ENCODE measurements at places on chromosomes 12 and 14.

DNA sequence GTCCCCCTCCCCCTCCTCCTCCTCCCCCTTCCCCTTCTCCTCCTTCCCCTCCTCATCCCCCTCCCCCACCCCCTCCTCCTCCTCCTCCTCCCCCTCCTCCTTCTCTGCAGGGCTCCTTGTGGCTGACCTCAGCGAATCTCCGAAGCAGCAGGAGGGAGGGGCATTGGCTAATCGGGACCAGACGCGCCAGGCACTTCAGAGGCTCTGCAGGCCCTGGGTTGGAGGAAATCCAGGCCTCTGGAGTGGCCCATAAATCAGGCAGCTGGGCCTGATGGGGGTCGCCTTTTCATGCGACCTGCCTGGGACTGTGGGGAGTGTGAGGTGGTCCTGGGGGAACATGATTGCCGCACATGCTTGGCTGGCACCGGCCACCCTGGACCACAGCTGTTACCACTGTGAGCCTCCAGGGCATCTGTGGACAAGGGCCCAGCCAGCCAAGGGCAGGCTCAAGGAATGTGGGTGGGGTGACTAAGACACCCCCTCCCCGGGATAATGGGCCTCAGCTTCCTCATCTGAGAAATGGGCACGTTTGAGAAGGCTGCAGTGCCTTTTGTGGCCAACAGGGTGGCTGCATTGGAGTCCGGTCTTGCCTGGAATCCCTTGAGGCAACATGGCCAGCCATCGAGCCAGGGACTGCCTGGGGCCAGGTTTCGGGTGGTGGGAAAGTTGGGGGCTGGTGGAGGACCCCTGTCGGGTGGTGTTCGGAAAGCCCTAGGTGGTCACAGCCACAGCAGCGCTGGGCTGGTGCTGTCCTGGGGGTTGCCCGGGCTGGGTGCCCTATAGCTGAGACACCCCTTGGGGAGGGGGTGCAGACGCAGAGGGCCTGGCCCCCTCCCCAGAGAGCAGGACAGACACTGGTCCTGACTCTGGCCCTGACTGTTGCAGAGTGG, 12.0 kb downstream of the KIF26A start:
- no peak for DNase-seq

DNA sequence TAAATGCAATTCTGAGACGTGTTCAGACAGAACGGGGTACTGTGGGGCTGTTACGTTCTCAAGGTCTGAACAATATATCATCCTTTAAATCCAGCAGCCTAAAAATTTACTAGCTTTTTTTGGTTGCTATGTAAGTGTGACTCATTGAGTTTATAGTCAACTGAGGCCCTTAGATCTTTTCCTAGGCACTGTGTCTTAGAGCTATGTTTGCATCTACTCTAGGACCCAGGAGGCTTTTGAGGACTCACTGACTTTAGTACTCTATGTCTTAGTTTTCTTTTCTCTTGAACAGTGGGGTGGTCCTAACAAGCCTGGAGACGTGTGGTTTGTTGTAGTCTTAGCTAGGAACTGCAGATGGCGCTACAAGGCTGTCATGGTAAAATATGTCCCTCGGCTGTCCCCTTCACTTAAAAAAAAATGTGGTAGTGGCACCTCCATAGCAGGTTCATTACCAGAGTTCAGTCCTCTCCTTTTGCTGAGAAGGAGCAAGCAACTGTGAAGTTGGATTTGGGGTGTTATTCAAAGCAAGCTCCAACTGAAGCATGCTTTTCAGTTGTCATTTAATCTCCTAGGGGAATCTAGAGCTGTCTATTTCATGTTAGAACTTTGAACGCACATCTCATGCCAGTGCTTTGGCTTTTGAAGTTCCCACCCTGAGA, 8.7 kb upstream of the SPATS2 start:
- no peak for DNase-seq

DNA sequence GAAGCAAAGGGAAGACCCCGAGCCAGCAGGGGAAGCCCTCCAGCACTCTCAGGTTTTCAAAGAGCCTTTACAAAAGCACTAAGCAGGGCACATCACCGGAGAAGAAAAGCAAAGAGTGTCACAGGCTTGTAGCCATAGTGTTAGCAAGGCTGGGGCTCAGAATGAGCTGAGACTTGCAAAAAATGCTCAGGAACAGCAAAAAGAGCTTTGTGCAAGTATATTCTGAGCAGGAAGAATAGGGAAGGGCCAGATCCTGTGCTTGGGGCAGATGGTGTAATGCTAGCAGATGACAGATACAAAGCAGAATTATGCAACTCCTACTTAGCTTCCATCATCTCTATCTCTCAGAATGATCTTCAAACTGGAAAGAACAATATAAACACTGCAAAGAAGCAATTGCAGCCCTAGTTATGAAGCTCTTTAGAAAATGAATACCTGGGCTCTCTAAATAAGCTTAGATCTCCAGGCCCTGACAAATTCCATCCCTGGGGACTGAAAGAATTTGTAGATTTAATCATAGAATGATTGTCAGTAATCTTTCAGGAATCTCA, 23.7 kb upstream of the PARP11 start:
- no peak for DNase-seq

DNA sequence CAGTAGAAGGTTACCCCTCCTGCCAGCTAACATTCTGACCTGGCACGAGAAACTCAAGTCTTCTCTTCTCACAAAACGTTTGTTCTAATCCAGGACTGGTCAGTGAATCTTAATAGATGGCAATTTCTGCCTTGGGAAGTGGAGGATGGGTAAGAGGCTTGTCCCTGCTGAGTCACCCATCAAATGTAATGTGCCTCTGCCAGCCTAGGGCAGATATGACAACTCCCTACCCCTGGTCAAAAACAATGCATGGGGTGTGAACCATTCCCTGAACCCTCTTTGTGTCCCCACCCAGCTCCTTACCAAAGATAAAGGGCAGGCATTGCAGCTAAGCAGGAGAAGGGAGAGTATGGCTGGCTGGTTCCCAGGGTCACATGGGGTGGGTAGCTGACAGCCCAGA, 1052.9 kb downstream of the GALC start:
- DNase-seq: no peak

GRCh38 chr12:40525054-40525453, 167.2 kb upstream of the CNTN1 start:
- no peak for DNase-seq

- DNase-seq: no peak
Measured at GRCh38 chr12:55795950-55796349, 21.6 kb downstream of the SARNP start.

- DNase-seq: no peak
Measured at GRCh38 chr14:39025250-39025809, 77.7 kb downstream of the SEC23A start.

GRCh38 chr14:51006781-51007211, 62.5 kb upstream of the PYGL start:
- DNase-seq: no peak

GRCh38 chr12:87107270-87107669, 851.1 kb upstream of the MGAT4C start:
- DNase-seq: no peak

GRCh38 chr12:31631023-31631724, 28.3 kb upstream of the ETFBKMT start:
- no peak for DNase-seq

DNA sequence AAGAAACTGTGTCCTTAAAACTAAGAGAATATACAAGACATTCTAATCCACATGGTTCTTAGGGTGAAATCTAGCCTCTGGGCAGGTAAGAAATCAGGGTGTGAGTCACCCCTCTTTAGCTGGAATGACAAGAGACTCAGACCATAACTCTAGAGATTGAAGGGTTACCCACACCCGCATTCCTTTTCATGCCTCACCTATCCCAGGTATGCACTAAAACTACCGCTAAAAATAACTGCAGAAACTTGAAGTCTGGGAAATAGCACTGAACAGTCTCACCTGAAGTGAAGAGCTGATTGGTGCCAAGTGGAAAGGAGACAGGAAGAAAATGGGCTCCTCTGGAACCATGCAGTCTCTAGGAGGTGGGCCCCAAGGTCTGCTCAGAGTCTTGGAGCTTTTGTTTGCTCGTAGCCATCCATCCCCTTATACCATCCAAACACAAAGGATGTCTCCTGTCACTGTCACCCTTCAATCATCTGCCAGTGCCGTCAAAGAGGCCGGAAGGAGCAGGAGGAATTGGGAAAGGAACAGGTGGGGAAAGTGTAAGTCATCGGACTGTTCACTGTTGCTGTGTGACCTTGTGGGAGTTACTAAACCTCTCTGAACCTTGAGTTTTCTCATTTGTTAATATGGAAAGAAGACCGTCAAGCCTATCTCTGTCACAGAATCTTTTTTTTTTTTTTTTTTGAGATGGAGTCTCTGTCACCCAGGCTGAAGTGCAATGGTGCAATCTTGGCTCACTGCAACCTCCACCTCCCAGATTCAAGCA, 22.4 kb downstream of the DDX47 start:
- no peak for DNase-seq

DNA sequence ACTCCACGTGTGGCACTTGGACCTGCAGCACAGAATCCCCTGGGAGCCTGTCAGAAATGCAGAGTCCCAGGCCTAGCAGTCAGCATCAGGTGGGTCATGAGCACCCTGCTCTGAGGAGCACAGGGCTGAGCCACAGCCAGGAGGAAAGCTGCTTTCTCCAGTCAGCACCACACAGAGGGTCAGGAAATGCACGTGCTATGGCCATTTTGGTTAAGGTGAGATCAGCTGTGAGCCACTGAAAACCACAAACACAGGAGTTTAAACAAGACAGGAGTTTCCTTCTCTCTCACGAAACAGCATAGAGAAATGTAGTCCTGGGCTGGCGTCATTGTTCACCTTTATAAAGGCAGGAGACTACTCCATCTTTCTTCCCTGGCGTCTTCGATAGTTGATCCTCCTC, 204.5 kb upstream of the SFSWAP start:
- DNase-seq: no peak

DNA sequence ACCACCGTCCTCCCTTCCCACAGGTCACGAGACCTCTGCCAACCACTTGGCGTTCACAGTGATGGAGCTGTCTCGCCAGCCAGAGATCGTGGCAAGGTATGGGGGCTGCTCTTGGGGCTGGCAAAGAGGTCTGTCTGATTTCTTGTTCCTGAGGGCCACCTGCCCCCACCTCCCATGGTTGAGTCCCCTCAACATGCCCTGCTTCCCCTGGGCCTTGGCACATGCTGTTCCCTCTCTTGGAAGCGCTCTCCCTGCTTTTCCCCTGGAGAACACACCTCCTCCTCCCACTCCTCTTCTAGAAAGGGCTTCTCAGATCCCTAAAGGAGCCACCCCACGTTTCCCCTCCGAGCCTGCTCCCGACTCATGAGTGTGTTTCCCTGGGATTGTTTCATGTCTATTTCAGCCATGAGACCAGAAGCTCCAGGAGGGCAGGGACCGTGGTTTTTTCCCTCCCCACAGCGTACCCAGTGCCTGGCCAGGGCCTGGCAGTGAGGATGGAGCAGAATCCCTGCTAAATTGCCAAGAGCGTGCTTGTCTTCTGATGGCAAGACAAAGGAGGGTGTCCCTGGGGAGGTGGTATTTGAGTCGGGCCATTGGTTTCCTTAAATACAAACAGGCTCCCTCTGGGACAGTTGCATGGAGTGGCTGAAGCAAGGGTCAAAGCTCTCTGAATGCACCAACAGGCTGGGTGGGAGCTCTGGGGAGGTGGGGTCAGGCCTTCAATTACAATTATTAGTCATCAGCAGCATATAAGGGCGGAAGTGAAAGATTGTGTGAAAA, 34.1 kb downstream of the CYP46A1 start:
- DNase-seq: no peak

DNA sequence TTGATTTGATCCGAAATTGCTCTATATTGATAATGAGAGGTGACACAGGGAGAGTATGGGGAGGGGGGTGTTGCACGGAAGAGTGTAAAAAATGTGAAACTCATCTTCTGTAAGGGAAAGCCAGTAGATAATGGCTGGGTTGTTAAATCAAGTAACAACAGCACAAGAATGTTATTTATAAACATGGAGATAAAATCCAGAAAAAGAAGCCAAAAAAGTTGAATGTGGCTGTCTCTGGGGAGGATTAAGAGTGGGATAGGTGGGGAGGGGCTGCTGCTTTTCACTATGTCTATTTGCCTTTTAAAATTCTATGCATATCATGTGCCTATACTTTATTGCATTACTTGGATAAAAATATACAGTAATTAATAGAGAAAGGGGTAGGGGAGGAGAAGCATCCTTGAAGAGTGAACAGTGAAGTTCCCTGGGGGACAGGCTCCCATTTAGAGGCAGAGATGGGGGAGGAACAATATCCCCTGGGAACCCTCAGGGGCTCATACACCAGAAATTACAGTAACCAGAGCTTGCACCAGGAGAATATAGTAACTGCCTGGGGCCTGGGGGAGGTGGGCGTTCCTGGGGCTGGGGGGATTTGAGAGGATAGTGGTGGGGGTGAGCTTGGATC, 39.2 kb upstream of the ANKRD9 start:
- DNase-seq: no peak

- no peak for DNase-seq
Measured at GRCh38 chr12:94815958-94816357, 165.6 kb upstream of the TMCC3 start.

DNA sequence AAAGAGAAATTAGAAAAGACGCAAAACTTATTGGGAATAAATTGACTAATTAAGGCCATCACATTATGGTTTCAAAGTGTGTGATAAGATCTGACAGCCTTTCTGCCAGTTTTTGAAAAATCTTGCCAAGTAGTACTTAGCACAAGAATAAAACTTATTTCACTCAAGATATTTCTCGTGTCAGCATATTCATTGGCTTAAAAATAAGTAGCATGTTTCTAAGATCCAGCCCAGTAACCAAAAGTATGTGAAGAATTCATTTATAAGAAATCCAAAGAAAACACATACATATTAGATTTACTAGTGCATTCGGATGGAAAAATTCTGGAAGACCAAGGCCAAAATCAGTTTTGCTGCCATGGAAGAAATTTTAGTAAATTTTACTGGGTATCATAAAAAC, 1135.0 kb downstream of the GALC start:
- no peak for DNase-seq

- no peak for DNase-seq
Measured at GRCh38 chr12:89984846-89985245, 276.2 kb upstream of the ATP2B1 start.

DNA sequence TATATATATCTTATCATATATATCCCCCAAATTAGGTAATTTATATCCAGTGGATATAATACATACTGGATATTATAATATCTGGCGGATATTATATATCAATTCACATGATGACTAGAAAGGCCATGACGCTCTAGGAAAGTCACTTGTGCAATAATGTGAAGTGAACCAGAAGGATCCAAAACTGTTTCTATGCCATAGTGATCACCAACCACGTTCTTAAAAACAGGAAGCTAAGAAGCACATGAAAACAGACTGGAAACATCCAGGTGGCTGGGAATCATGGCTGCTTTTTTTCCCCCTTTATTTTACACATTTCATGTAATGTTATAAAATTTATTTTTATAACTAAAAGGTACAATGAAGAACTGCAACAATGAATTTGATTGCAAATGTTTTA, 1.4 kb downstream of the GUCY2C start:
- no peak for DNase-seq

All from stimulated activated CD4-positive, alpha-beta T cell treated with anti-CD3 and anti-CD28 coated beads, Interleukin-1b, Interleukin-23, amount 100 ng/mL, for 1 hour (primary cell).